ENCODE measurements at places on chromosomes 2 and 18.

DNA sequence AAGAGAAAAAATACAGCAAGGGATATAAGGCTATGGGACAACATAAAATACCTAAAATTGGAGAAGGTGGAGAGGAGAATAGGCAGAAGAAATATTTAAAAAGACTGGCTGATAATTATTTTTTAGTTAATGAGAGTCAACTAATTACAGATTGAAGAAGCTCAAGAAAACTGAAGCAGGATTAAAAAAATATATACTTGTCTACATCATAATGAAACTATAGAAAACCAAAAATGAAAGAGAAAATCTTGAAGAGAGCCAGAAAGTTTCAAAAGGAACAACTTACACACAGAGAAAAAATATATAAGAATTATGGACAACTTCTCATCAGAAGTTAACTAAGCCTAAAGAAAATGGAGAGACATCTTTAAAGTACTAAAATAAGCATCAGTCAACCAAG is 62.9 kb upstream of the APCDD1 start:
- no peak for DNase-seq

DNA sequence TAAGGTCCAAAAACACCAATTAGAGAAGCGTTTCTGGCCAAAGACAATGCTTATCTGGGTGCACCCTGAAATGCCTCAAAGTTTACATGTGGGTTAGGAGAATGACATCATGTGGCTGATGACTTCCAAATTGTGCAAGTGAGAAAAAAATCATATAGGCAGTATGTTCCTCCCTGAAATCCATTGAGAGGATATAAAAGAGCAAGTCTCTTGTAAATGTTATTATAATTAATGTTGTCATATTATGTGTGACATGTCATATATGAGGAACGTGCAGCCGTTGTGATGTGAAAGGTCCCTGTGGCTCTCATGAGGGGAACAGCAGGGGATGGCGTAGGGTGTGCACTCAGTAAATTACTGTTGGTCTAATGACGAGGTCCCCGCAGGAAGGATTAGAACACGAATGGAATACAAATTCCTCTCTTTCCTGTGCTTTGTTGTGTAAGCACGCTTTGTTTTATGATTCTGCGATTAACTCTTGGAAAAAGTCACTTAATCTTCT is 290.8 kb downstream of the PRKCE start:
- DNase-seq: no peak

DNA sequence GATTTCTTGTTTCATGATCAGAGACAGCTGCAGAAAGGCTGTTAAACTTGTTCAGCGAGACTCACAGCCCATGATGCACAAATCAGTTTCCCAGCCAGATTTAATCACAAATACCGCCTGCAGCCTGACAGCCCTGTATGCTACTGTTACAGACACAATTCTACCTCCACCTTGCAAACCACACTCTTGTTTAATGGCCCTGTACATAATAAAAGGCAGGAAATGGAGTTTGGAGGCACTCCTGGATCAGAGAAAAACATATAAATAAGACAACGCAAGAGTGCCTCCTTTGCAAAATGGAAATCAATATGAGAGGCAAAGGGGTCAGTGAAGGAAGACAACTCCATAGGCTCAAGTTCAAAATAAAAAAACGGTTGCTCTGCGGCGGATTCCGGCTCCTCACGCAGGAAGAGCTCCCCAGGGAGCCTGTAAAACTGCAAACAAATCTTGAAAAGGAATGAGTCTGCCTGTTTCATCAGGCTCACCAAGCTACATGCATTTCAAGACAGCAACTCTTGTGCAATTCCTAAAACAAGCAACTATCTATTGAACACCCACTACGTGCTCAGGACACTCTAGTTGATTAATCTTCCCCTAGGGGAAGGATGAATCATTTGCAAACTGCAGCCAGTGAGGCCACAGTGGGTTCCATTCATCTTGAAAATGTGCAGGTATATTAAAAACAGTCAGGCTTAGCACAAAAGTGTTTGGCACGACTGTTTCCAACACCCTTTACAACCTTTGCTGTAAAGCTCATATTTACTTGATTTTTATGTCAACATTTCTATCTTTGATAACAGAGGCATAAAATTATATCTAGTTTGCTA is 37.5 kb downstream of the TBC1D8 start:
- DNase-seq: no peak

DNA sequence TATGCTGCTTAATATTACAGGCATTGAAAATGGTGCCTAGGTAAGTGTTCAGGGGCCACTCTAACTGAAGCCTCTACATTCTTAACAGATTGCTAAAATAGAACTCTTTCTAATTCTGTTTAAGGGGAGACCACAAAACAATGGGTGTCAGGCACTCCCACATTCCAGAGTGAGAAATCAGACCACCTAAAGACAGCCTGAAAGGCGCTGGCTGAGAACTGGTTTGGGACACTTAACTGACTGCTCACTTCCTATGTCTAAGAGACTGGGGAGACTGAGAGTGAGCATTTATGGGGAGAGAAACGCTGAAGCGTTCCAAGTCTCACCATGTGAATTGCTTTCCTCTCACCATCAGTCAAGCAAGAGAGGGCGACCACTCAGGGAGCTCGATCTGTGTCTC is 108.8 kb upstream of the ITGB6 start:
- no peak for DNase-seq

- peak; percentile 9 for DNase-seq
Observed at GRCh38 chr18:48475635-48476549, 62.9 kb upstream of the CTIF start.

- no peak for DNase-seq
Observed at GRCh38 chr18:39863916-39864315, 2091.1 kb upstream of the PIK3C3 start.

DNA sequence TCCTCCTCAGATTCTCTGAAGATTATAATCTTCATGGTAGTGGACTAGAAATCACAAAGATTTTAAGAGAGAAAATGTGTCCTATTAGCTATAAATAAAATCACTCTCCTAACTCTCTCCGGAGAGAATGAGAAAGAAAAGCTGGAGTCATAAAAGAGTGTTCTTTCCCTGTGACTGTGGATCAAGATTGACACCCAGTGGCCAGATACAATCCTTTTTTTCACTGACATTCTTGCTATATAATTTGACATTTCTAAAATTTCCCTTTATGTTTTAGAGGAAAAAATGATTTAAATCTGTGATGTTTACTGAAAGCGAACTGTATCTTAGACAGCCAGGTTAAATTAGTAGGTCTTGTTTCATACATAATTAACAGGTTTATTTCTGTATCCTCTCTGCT is 35.4 kb upstream of the LRP2 start:
- no peak for DNase-seq
